ENCODE measurements at places on chromosomes 7 and 10.
A peak's percentile ranks its signal among the peaks of the same experiment; 100 is the strongest.

DNA sequence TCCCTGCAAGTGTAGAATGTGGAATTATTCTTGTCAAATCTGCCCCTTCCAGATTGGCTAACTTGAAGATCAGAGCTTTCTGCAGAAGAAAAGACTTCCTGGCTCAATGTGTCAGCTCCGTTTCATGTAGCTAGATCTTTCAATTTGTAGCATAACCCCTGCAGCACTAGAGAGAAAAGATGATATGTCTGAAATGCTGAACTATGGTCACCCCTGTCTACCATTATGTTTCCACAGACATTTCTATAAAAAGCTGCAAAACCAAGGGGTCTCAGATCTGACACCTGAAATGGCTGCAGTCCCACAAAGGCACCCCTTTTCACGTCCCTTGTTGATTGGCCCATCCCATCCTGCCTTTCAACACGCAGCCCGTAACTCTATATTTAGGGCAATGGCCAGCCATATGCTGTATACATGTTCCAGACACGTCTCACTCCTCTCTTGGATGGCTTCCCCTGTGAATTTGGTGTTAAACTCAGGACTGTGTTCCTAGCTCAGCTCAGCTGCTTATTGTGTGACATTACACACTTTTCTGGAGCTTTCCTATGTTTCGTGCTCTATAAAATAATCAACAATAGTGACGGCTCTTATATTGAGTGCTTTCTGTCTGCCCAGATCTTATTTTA lies 648.6 kb upstream of the CELF2 start:
- no peak for DNase-seq

GRCh38 chr7:18302097-18302496 lies 193.5 kb upstream of the HDAC9 start:
- no peak for DNase-seq

DNA sequence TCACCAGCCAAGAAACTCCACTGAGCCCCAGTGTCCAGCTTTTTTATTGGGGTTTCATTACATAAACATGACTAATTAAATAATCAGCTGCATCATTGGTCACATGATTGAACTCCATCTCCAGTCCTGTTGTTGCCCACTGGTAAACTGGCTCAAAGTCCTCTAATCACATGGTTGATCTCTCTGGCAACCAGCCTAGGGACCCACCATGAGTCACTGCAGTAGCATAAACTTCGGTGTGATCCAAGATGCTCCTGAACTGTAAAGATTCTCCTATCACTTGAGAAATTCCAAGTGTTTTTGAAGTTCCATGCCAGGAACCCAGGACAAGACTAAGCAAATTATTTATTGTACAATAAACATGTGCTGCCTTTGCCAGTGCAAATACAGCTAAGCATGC lies 130.4 kb upstream of the AUTS2 start:
- DNase-seq, result no peak

GRCh38 chr7:151484971-151485707 lies 34.6 kb downstream of the RHEB start:
- no peak for DNase-seq

DNA sequence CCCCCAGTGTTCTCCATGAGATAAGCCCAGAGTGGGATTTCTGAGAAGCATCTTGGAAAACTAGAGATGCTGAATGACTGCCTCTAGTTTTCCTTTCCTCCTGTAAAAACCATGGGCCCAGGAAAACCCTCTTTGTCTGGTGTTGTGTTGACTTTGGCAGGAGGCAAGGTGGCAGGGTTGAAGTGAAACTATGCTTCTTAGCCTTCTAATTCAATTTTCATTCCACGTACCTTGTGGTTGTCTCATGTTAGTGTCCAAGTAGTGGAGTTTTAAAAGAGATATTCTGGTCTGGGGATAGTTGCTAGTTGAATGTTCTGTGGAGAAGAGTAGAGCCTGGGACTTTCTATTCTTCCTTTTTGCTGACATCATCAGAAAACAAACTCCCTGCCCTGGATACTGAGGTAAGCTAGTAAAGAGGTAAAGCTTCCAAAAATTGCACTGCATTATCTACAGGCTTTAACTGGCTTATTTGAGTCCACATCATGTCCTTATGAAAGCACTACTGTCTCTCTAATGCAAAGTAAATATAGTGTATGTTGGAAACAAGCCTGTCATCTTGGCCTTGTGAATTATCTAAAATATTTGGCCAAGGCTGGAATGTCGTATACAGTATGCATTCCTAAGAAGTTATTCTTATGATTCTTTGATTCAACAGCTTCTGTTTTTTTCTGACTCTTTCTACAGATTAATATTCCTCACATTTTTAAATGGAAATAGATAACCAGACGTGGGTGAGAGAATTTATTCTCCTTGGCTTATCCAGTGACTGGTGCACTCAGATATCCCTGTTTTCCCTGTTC lies at the start of gene OR2F2:
TSS of gene OR2F2 (plus strand) at position 708 of the 800 bp plus-strand sequence. CDS start at position 708, 0 bp downstream.
- no peak for DNase-seq

GRCh38 chr10:113287592-113287991 lies 265.3 kb upstream of the HABP2 start:
- DNase-seq, result no peak

GRCh38 chr7:98619450-98620321 lies 2.6 kb downstream of the NPTX2 start:
- DNase-seq, result no peak

GRCh38 chr7:1735806-1736483 lies 65.9 kb downstream of the ELFN1 start:
- DNase-seq, result no peak

GRCh38 chr7:104242638-104243037 lies 34.8 kb upstream of the ORC5 start:
- DNase-seq, result no peak

DNA sequence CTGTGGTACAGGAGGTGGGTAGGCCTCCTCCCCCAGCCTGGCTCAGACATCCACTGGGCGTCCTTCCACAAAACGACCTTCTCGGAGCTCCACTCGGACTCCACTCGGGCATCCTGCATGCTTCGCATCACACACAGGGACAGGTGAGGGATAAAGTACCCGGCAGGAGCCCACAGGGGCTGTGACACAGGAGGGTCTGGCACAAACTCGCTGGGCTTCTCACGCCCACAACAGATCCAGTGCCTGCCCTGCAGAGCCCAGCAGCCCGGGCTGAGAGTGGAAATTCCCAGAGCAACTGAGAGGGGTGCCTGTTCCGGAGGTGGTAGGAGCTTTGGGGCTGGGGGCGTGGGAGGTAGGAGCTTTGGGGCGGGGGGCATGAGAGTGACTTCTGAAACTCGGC lies 108.4 kb downstream of the MKI67 start:
- no peak for DNase-seq

DNA sequence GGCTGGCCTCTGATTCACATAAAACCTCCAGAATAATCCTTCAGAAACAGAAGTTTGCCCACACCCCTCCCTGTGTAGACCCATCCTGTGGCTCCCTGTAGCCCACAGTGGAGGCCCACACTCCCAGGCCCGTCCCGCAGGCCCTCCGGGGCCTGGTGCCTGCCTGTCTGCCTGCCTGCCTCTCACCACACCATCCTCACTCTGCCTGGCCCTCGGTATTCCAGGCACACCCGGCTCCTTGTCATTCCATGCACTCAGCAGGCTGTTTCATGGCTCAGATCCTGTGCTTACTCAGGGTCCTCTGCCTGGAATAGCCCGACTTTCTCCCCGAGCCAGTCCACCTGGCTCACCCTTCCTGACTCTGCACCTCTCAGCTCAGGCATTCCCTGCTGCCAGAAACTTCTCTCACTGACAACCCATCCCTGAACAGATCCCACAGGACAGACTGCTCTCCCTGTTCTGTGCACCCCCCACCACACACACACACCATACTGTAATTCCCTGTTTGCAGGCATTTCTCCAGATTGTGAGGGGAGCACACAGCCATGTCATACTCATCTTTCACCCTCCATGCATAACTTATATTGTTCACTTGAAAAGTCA lies 498.0 kb upstream of the ZMIZ1 start:
- DNase-seq, result no peak

- DNase-seq, result no peak
Observed at GRCh38 chr10:72316748-72317435, 37.8 kb downstream of the DNAJB12 start.

DNA sequence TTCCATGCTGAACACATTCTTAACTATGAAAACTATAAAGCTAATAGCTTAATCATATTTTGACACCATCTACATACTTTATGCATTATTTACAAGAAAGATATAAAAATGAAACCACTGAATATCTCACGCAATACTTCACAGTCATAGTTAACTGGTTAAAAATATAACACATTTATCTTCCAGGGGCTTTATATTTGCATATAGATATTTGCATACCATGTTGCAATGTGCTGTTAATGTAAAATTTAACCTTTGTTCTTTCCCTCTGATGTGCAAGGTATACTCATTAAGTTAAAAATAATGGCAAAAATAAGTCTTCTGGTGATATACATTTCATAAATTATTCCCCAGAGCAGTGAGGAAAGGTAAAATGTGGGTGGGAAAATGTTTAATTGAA lies 76.9 kb upstream of the MGMT start:
- no peak for DNase-seq

DNA sequence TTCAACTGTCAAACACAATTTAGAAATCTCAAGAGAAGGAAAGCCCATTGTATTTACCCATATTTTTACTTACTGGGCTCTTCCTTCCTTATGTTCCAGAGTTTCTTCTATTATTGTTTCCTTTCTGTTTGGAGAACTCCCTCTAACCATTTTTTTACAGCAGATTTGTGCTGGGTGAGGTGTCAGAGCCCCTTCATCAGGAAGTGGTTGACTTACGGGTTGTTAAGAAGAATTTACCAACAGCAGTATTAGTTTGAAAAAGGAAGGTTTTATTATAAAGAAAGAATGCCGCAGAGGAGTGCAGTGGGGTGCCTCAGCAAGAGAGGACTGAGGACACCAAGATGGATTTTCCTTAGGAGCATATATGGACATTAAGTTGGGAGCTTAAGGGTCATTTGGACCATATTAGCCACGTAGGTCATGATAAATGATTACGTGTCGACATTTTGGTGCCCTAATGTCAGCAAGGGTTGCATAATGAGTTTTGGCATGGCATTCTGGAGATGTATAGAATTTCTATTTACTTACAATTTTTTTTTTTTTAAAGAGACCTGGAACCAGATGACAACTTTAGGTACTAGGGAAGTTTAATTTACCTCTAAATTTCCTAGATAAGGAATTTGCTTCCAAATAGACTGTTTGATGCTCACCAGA lies 6.3 kb upstream of the TBATA start:
- no peak for DNase-seq

GRCh38 chr7:2821842-2822507 lies 22.1 kb downstream of the GNA12 start:
- no peak for DNase-seq

DNA sequence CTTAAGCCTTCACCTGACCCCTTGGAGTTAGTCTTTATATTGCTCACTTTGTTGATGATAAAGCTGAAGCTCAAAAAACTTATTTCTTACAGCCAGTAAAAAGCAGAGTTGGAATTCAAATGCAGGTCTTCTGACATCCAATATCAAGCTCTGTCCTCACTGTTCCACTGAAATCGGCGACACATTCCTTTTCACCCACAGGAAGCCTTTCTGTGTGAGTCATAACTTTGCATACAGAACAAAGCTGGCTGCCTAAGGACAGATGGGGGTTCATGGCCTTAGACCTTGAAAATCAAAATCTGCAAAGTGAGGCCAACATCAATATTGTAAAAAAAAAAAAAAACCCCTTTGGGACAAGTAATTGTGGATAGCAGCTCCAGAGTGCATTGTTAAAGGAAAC lies 21.8 kb upstream of the AKR1B1 start:
- DNase-seq, result no peak

GRCh38 chr10:6409971-6410643 lies 170.0 kb downstream of the PRKCQ start:
- peak; percentile 33 for DNase-seq

DNA sequence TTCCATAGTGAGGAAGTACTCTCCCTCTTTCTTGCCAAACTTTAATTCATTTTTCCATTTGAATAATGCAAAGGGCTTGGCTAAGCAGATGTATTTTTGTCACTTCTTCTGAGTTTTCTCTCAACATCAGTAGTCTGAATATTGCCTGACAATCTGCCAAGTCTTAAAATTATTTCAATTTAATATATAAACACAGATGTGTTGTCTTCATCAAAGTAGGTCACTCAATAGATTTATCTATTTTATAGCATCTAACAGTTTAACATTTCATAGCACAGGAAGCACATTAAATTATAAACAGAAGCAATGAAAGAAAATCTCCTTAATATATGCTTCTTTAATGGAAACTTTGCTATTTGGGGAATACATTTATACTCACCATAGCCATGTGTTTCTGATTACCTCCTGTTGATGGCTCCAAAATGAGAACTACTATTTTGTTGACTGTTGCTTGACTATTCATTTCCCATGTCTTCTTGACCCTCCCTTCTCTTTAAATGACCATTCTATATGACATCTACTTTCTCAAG lies 4.5 kb downstream of the CPED1 start:
- DNase-seq, result no peak

- DNase-seq, result peak; percentile 74
Observed at GRCh38 chr10:3071405-3072198, 4.3 kb downstream of the PFKP start.

GRCh38 chr7:151427705-151428377 lies 12.1 kb downstream of the CRYGN start:
- no peak for DNase-seq

- DNase-seq, result no peak
Observed at GRCh38 chr7:129536323-129536722, 34.0 kb downstream of the SMKR1 start.

DNA sequence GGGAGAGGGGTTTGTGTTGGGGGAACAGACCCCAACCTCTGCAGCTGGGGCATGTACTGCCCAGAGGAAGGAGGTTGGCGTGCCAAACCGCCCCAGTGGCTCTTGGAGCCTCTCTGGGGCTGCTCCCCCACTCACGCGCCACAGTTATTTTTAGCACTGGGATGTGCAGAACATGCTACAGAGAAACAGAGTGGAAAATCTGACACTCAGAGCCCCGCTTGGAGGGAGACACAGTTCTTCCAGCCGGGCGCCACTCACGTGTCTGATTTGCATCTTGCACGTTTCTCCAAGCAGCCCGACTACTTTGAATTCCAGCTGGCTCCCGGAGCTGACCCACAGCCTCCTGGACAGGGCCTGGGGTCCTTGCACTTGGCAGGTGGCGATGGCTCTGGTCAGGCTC lies 182.0 kb downstream of the RPS24 start:
- no peak for DNase-seq

GRCh38 chr7:150444674-150445365 lies 5.6 kb upstream of the GIMAP8 start:
- DNase-seq, result no peak

- peak; percentile 61 for DNase-seq
Observed at GRCh38 chr7:129780257-129780973, 168.9 kb downstream of the NRF1 start.

GRCh38 chr10:77504196-77504872 lies 133.3 kb downstream of the KCNMA1 start:
- no peak for DNase-seq

Data from activated CD4-positive, alpha-beta T cell treated with anti-CD3 and anti-CD28 coated beads, Interleukin-2, Interleukin-4, amounts not matched to agents 100 ng/mL and 50 ng/mL, durations not matched to agents 16 hours and 8 hours (primary cell).